ENCODE measurements at places on chromosomes 13 and 19. TPM values are rescaled to one million over a fixed set of nuclear protein-coding genes. Genes with fewer than 3 reads are reported as not detected.
A peak's percentile ranks its signal among the peaks of the same experiment; 100 is the strongest.

DNA sequence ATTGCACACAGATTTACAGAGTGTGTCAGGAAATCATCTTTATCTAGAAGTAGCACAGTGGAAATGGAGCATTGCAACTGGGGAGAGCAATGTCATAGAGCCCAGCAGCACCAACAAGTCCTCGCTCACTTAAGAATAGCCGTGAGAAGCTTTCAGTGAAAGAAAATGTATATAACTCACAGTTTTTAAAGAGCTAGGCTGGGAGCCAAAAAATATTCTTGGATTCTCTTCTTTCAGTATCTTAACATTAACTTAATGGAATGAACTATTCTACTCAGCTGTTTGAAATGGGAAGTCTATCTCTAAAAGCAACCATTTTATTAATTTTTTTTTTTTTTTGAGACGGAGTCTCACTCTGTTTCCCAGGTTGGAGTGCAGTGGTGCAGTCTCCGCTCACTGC, 329.6 kb downstream of the COG6 start:
- H3K4me1 ChIP-seq: no peaks in the 10 kb centered on the region
- no peak overlapping the region for H3K27ac ChIP-seq
- H3K36me3 ChIP-seq: no peaks in the 10 kb centered on the region
- H3K4me3 ChIP-seq: no peak overlapping the region
- no peak for DNase-seq

GRCh38 chr19:58009666-58010301, 7.2 kb upstream of the ZNF606 start:
- H3K36me3 ChIP-seq: no peaks in the 10 kb centered on the region
- H3K4me3 ChIP-seq: no peak overlapping the region
- H3K4me1 ChIP-seq: no peaks in the 10 kb centered on the region
- H3K27me3 ChIP-seq: no peaks in the 10 kb centered on the region
- H3K27ac ChIP-seq: no peak overlapping the region

DNA sequence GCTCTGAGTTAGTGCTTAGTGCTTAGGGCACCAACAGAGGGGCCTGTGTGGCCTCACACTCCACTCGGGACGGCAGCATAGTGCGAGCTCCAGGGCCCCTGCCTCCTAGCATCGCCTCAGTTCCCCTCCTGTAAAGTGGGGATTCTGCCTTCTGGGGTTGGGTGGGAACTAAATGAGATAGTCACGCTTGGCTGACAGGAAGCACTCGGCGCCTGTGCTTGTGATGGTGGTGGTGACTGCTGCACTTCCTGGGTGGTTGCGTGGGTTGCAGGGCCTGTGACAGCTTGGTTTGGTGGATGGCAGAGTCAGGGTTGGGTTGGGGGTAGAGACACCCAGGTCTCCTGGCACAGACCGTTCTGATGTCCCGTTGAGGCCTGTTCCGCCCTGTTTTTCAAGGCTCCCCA, 7.7 kb downstream of the PLEKHF1 start:
- peaks cover 98% of the 10 kb centered on the region for H3K4me1 ChIP-seq
- H3K27ac ChIP-seq: peak overlapping the region; percentile 77
- H3K4me3 ChIP-seq: peak overlapping the region; percentile 54
- H3K27me3 ChIP-seq: no peaks in the 10 kb centered on the region
- H3K36me3 ChIP-seq: peaks cover 26% of the 10 kb centered on the region

DNA sequence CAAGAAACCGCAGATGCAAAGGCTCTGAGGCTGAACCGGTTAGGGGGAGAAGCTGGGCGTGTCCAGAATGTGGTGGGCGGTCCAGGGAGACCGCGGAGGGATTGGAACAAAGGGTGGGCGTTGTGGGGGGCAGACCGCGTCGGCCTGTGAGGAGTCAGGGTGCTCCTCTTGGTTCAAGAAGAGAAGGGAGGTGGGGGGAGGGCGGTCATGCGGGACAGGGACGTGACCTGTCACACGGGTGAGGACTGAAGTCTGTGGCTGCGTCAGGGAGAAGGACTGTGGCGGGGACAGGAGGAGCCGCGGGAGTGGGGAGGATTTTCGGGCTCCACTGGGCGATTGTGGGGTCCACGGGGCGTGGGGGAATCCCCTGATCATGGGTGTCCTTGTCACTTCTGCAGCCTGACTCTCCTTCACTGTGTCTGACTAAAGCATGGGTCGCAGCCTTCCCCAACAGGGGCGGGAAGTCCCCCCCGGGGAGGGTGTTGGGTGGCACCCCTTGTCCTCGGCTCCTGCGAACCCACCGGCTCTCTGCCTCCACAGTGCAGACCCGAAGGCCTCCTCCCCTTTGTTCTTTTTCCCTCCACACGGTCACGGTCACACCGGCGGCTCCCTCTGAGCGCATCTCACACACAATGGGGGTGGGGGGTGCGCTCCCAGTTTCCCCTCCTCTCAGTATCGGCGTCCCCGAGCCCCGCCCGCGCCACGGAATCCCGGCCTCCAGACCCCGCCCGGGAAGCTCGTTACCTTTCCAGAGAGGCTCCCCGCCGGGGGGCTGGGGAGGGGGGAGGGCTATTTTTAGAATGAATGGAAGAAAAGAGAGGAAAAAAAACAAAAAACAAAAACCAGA, 16.4 kb upstream of the KCNN1 start:
- H3K27me3 ChIP-seq: peaks cover 44% of the 10 kb centered on the region
- peaks cover 54% of the 10 kb centered on the region for H3K4me1 ChIP-seq
- DNase-seq: peak; percentile 60
- H3K4me3 ChIP-seq: no peak overlapping the region

DNA sequence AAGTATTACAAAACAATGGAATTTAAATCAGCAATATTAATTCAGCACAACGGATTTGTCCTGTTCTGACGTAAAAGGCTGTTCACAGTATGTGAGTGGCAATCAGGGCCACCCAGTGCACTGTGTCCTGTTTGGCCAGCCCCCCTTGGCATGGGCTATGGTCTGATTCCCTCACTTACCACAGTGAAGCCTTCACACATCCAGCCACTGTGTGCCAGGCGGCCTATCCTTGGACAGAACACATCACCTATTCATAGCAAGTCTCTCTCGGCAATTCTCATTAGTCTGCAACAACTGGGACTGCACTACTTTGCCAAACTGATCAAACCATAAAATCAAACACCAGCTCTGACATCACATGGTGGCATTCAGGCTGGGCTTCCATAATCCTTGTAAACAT, 221.5 kb upstream of the TSHZ3 start:
- DNase-seq: no peak
- no peaks in the 10 kb centered on the region for H3K4me1 ChIP-seq
- no peaks in the 10 kb centered on the region for H3K27me3 ChIP-seq
- H3K36me3 ChIP-seq: no peaks in the 10 kb centered on the region
- H3K27ac ChIP-seq: no peak overlapping the region

DNA sequence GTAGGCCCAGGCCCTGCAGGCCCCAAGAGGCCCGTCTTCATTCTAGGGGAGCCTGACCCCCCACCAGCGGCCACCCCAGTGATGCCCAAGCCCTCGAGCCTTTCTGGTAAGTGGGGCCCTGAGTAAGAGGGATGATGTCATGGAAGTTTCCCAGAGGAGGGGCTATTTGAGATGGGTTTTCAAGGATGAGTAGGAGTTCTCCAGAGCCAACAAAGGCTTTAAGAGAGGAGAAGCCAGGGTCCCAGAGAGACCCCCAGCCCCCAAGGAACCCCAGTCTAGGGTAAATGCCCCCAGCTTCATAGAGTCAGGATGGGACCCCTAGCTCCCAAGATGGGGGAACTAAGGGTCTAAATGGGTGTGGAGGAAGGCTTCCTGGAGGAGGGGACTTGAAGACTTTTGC, 9.1 kb upstream of the PIK3R2 start:
- no peak for DNase-seq
- H3K4me1 ChIP-seq: no peaks in the 10 kb centered on the region
- no peaks in the 10 kb centered on the region for H3K27me3 ChIP-seq
- no peak overlapping the region for H3K4me3 ChIP-seq

- peak overlapping the region; percentile 77 for H3K4me3 ChIP-seq
- peak overlapping the region; percentile 70 for H3K27ac ChIP-seq
These were observed 1.4 kb downstream of the MYCBP2 start for GRCh38 chr13:77325371-77325980.

- H3K4me1 ChIP-seq: peaks cover 56% of the 10 kb centered on the region
- H3K27ac ChIP-seq: no peak overlapping the region
- no peak overlapping the region for H3K4me3 ChIP-seq
- DNase-seq: no peak
- H3K36me3 ChIP-seq: peaks cover 8% of the 10 kb centered on the region
These were observed 5.0 kb downstream of the TNFSF14 start for GRCh38 chr19:6664916-6665315.

DNA sequence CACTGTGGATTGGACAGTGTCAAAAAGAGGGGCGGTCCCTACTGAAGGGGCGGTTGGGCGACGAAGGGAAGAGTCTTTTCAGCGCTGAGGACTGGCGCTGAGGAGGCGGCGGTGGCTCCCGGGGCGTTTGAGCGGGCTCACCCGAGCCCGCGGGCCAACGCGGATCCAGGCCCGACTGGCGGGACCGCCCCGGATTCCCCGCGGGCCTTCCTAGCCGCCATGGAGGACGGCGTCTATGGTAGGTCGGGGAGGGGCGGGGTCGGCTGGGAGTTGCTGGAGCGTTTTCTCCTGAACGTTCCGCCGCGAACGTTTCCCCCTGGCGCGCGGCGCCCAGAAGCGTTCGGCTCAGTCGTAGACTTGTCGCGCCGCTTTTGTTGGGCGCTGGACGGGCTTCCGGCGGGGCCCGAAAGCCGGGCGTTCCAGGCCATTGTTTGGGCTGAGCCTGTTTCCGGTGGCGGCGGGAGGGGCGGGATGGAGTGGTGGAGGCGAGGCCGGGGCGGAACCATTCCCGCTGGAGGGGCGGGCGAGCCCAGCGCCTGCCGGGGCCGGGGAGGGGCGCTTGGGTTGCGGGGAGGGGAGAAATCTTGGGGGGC, at the start of gene CYTH2:
Gene CYTH2, plus strand, starts transcription at position 81 of the 593 bp plus-strand sequence. Its CDS starts 139 bp downstream, at position 220.
- H3K27ac ChIP-seq: peak within 1 kb of the TSS; percentile 88
- H3K36me3 ChIP-seq: peaks cover 16% of the 10 kb centered on the region
- no peak for DNase-seq
- peak within 1 kb of the TSS; percentile 64 for H3K4me3 ChIP-seq
- H3K4me1 ChIP-seq: peaks cover 17% of the 10 kb centered on the region

DNA sequence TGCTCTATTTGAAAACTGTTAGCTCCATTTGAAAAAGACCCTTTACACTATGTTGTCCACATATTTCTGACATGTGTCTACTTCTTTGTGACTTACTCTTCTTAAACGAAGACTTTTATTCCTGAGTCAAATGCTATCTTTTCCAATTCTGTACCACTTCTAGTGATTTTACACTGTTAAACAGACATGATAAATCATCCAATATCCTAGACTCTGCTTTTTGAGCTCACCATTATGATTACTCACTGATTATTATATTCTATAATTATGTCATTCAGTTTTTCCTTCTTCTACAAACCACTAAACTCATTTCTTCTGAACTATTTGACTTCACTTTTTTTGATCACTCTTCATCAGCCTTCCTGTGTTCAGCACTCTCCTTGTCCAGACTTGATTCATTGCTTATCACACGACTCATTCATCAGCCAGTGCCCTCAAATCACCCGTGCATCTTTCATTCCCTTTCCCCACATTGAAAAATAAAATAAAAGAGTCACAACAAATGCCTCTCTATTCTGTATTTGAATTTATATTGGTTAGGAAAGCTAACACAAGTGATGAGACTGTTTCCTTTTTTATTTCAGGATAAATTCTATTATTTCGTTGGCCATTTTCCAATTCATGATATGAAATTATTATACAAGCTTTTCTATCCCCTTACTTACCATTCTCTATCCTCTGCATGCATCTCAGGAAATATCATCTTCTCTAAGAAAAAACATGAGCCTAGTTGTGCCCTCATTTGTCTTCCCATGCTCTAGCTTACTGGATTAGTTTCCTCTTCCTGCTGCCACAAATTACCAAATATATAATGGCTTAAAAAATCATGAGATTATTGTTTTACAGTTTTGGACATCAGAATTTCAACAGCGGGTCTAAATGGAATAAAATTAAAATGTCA, 1482.1 kb upstream of the MIR17HG start:
- H3K4me3 ChIP-seq: no peak overlapping the region
- no peaks in the 10 kb centered on the region for H3K27me3 ChIP-seq
- H3K4me1 ChIP-seq: no peaks in the 10 kb centered on the region
- H3K36me3 ChIP-seq: no peaks in the 10 kb centered on the region
- no peak for DNase-seq
- no peak overlapping the region for H3K27ac ChIP-seq

- H3K4me1 ChIP-seq: peaks cover 16% of the 10 kb centered on the region
- no peak overlapping the region for H3K27ac ChIP-seq
- no peaks in the 10 kb centered on the region for H3K27me3 ChIP-seq
- no peak overlapping the region for H3K4me3 ChIP-seq
- H3K36me3 ChIP-seq: no peaks in the 10 kb centered on the region
These were observed 57.1 kb downstream of the GADD45B start for GRCh38 chr19:2533072-2533425.

GRCh38 chr19:34172661-34173192, 423 bp downstream of the LSM14A start:
- no peaks in the 10 kb centered on the region for H3K27me3 ChIP-seq
- DNase-seq: no peak
- peaks cover 46% of the 10 kb centered on the region for H3K4me1 ChIP-seq
- H3K4me3 ChIP-seq: peak overlapping the region; percentile 93
- H3K36me3 ChIP-seq: no peaks in the 10 kb centered on the region

- no peak overlapping the region for H3K4me3 ChIP-seq
- no peak for DNase-seq
- no peaks in the 10 kb centered on the region for H3K27me3 ChIP-seq
- H3K27ac ChIP-seq: no peak overlapping the region
- H3K4me1 ChIP-seq: no peaks in the 10 kb centered on the region
- no peaks in the 10 kb centered on the region for H3K36me3 ChIP-seq
These were observed 6.5 kb upstream of the CCNE1 start for GRCh38 chr19:29805031-29805965.

- no peak overlapping the region for H3K4me3 ChIP-seq
- no peak overlapping the region for H3K27ac ChIP-seq
- peaks cover 12% of the 10 kb centered on the region for H3K27me3 ChIP-seq
- DNase-seq: no peak
- H3K4me1 ChIP-seq: peaks cover 5% of the 10 kb centered on the region
These were observed 1.8 kb upstream of the ANGPTL4 start for GRCh38 chr19:8361921-8362793.

- no peak for DNase-seq
- no peak overlapping the region for H3K4me3 ChIP-seq
- H3K27me3 ChIP-seq: no peaks in the 10 kb centered on the region
- H3K4me1 ChIP-seq: no peaks in the 10 kb centered on the region
- no peak overlapping the region for H3K27ac ChIP-seq
These were observed 530.0 kb upstream of the ARGLU1 start for GRCh38 chr13:107097916-107098315.

GRCh38 chr19:5091018-5091683, 122.2 kb downstream of the KDM4B start:
- no peak for DNase-seq
- H3K27ac ChIP-seq: no peak overlapping the region
- no peaks in the 10 kb centered on the region for H3K4me1 ChIP-seq
- H3K4me3 ChIP-seq: no peak overlapping the region
- H3K27me3 ChIP-seq: no peaks in the 10 kb centered on the region

Gene ATP8B3
- 0.97 TPM for total RNA-seq

Gene LHB
- not detected for total RNA-seq

Gene NLRP11
- 0.11 TPM for total RNA-seq

Gene SIGLEC9
- total RNA-seq: 0.46 TPM

Gene SIAH3
- total RNA-seq: 0.11 TPM

Gene OR4F17
- total RNA-seq: not detected

Gene GRIN3B
- total RNA-seq: not detected

Gene ZNF878
- 0.72 TPM for total RNA-seq

Gene SRRM5
- 0.24 TPM for total RNA-seq

Gene DACH1
- not detected for total RNA-seq

Gene RYR1
- 3.3 TPM for total RNA-seq

Gene TEX29
- not detected for total RNA-seq

Gene RNF225
- total RNA-seq: 0.78 TPM
